ENCODE measurements at places on chromosomes 5 and 9. TPM values are rescaled to one million over a fixed set of nuclear protein-coding genes. Genes with fewer than 3 reads are reported as not detected.

DNA sequence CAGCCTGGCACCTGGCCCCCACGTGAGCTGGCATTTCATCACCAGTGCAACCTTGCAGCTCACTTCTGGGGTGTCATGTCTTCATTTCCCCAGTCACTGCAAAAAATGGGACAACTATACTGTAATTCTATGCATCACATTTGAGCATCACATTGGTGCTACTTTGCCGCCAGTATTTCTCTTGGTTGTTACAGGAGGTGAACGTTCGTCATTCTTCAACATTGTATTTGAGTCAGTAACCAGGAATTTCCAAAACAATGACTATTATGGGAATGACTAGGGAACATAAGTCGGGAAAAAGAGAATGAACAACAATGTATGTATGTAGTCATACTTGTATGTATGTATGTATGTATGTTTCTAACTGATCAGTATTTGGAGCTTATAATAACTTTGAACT, 1278.0 kb downstream of the EFNA5 start:
- peak; percentile 23 for DNase-seq

GRCh38 chr5:128774605-128775004, 190.7 kb upstream of the SLC27A6 start:
- no peak for DNase-seq

- peak; percentile 99 for DNase-seq
These were observed 472.1 kb upstream of the TNC start for GRCh38 chr9:115590011-115590410.

DNA sequence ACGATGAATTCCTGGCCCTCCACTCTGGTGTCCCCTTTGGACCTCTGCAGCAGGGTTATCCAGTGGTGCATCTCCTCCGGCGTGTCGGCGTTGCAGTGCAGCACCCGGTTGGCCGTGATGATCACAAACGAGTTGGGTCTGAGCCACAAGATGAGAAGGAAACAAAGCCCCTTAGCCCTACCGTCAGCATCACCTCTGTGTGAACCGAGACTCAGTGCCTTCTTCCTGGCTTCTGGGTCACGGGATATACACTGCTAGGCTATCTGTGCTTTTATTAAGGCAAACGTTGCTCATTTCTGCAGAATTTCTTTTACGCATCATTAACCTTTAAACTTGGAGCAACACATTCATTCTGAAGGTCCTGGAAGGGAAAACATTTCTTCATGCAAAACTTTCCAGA, 65.1 kb upstream of the RETREG1 start:
- no peak for DNase-seq

The HEMGN gene
- total RNA-seq: not detected

- DNase-seq: no peak
These were observed 57.3 kb downstream of the FGF18 start for GRCh38 chr5:171476701-171477100.

The DOCK2 gene
- total RNA-seq: 4.6 TPM

DNA sequence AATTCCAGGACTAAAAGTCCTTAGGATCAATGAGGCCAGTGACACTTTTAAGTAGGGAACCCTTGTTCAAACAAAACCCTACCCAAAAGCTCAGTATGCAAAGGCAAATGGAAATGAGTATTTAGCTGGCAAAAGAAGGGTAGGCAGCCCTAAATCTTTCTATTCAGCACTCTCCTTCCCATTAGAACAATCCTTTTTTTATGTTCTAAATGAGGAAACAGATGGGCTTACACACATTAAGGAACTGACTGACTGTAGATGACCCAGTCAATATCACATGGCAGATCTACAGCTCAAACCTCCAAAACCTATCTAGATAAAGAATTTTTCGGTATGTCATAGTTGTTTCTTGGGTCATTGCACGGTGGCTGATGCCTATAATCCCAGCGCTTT, 7.2 kb downstream of the CSNK1A1 start:
- no peak for DNase-seq

DNA sequence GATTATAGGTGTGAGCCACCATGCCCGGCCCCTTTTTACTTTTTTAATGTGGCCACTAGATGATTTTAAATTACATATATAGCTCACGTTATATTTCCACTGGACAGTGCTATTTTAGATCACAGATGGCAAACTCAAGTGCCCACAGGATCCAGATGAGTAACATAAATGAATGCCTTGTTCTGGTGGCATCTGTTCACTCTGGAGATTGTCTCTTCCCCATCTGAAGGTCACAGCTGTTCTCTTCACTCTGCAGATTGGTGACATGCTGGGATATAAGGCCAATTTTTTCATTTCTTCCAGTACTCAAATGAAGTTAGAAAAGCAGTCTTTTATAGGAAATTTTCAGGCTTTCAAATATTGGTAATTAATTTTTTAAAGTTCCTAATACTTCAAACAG, 160.1 kb downstream of the DOCK8 start:
- no peak for DNase-seq

The ZNG1C gene
- 21.0 TPM for total RNA-seq

- no peak for DNase-seq
These were observed 186.0 kb downstream of the WDR70 start for GRCh38 chr5:37565062-37565670.

DNA sequence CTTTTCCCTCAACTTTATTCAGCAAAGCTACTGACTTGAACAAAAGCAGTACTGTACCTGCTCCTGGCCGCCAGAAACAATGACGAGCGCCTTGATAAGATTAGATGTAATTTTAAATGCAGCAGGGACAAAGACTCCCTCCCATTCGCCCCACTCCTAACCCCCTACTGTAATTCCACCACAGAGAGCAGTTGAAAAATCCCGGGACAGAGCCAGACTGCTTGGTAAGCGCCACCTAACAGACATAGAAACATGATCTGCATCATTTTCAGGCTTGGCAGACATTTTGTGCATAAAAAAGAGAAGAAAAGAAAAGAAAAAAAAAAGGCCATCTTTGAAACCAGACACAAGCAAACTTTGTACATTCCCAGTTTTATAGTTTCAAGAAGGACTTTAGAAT, 81.9 kb downstream of the ISL1 start:
- no peak for DNase-seq

DNA sequence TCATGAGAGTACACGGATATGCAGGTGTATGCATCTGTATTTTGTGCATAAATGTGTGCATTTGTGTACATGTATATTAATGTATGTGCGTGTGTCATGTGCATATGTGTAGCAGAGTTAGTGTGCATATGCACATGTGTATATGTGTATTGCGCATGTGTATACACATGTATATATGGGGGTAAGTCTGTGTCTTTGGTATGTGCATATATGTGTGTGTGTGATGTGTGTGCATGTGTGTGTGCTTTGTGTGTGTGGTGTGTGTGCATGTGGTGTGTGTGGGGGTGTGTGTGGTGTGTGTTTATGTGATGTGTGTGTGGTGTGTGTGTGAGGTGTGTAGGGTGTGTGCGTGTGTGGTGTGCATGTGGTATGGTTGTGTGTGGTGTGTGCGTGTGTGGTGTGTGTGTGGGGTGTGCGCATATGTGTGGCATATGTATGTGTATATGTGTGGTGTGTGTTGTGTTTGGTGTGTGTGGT, 13.1 kb upstream of the CTSL start:
- DNase-seq: no peak

The PTCD2 gene
- total RNA-seq: 13.6 TPM

DNA sequence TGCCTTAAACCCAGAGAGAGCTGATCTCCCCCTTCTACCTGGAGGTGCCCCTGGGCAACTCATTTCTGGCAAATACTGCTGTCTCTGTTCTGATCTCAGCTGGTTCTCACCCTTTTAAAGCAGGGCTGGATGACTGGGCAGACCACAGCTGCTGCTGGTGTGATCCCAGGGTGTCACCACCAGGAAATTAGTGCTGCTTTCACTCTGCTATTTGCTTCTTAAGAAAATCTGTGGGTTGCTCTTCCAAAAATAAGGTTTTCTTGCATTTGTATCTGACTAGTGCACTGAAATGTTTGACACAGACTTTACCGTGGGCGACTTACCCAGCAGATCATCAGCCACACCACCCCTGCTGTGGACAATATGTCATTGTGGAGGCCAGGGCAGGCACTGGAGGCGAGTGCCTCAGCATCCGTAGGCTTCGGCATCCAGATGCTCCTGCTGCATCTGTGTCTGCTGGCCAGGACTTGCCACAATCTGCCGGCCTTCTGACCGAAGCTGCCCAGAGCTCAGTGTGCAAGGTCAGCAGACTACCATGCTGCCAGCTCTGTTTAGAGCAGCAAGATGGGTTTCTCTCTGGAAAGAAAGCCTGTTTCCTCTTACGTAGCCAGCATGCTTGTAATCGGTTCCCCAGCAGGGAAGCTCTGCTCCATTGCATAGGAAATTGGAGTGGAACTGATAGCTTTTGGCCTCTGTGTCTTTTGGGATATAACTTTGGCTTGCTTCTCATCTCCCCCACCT, 13.6 kb downstream of the ARHGAP26 start:
- peak; percentile 38 for DNase-seq

GRCh38 chr9:125243792-125244260, 2.7 kb upstream of the HSPA5 start:
- no peak for DNase-seq

DNA sequence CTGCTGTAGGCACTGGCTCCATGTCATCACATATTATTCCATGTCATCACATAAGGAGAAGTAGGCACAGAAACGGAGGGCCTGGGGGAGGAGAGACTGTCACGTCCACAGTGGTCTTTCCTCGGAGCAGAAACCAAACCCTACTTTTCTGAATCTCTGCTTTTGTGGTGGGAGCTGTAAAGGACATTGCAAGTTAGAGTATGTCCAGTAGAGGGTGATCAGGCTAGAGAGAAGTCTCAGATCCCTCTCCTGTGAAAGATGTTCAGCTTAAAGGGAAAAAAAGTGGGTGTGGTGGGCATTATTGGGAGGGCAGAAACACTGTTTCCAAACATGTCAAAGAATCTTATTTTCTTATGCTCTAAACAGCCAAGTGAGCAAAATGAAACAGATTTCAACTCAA, 19.4 kb upstream of the FBP2 start:
- DNase-seq: no peak

DNA sequence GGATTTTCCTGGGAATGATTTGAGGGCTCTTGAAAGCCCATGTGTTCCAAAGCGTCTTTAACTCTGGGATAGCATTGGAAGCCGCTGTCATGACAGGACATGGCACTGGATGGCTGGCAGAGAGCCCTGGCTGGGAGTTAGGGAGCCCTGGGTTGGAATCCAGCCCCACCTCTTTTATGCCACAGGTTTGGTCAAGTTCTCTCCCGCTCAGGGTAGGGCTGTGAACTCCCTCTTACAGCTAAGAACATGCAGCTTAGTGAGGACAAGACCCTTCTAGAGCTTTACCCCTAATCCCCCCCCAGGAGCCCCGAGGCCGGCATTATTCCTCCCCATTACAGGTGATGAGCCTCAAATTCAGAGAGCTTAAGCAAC, 37.2 kb downstream of the OLFML2A start:
- DNase-seq: no peak

The TUSC1 gene
- total RNA-seq: 10.5 TPM

GRCh38 chr5:128470663-128471062, 67.4 kb downstream of the FBN2 start:
- no peak for DNase-seq

- DNase-seq: no peak
These were observed 151.8 kb upstream of the TLX3 start for GRCh38 chr5:171157276-171157675.

The AGXT2 gene
- not detected for total RNA-seq

DNA sequence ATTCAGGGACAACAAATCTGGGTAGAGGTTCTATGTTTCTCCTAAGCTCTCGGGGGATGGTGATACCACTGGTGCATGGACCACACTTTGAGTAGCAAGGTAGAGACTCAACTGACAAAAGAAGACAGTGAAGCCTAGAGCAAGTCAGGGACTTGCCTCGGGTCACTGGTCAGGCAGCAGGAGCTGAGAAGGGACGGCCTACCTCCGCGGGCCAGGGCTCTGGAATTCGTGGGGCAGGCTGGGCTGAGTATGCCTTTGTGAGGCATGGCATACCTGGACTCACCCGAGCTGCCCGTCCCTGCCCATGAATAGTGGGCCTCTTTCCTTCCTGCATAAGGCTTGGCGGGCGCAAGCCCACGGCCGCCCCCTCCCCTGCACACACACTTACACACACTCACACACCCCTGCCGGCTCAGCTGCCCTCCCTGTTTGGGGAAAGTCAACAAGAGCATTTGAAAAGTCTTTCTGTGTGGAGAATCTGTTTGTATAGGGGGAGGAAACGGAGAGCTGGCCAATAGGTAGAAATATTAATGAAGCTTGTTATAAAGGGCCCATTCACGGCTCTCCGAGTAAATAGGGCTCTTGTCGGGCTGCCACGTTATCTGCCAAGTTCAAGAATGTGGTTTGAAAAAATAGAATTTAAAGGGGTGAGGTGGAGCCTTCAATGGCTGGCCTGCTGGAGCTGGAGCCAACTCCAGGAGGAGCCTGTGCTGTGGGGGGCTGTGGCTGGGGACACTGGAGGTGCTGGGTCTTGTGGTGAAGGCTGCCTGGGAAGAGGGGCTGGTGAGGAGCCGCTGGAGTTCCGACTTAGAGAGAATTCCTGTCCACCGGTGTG, 19.1 kb upstream of the KIF12 start:
- no peak for DNase-seq

GRCh38 chr5:157026789-157027424, 32.0 kb downstream of the HAVCR1 start:
- no peak for DNase-seq

GRCh38 chr5:68365889-68366288, 150.3 kb downstream of the PIK3R1 start:
- DNase-seq: no peak

DNA sequence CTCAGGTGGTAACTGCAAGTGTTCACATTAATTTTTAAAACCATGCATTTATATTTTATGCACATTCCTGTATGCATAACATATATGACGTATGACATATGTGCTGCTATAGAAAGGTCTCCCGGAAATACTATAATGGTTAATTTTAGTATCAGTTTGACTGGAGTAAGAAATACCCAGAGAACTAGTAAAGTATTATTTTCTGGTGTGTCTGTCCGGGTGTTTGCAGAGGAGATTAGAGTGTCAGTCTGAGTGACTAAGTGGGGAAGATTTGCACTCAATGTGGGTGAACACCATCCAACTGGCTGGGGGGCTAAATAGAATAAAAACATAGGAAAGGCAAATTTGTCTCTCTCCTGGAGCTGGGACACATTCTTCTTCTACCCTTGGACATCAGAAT, 26.9 kb downstream of the UIMC1 start:
- no peak for DNase-seq

DNA sequence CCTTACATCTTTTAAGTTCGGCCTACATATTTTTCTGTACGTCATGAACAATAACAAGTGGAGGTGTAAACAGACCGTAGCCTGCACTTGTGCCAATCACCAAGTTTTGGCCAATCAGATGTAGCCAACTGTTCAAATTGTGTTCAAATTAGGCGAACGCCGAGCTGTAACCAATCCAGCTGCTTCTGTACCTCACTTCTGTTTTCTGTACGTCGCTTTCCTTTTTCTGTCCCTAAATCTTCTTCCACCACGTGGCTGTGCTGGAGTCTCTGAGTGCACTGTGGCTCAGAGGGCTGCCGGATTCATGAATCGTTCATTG, 26.4 kb downstream of the TRIM14 start:
- no peak for DNase-seq

DNA sequence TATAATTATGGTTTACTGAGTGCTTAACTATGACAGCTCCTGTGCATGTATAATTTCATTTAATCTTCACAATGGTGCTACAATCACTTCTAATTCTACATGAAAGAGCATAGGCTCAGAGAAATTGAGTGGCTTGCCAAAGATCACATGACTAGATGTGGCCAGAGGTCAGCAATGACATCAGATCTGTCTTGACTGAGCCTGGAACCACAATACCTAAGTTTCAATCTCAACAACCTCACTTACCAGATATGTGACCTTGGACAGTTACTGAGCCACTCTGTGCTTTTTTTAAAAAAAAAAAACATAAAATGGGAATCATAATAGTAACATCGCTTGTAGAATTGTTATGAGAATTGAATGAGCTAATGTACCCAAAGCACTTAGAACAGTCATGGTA, 130.7 kb downstream of the TRIM32 start:
- no peak for DNase-seq

GRCh38 chr9:89218040-89218928, 39.7 kb upstream of the SHC3 start:
- DNase-seq: peak; percentile 47
